ENCODE measurements at places on chromosomes 16 and 17.
A peak's percentile ranks its signal among the peaks of the same experiment; 100 is the strongest.

GRCh38 chr16:62272035-62272434, 235.8 kb upstream of the CDH8 start:
- DNase-seq, result no peak

DNA sequence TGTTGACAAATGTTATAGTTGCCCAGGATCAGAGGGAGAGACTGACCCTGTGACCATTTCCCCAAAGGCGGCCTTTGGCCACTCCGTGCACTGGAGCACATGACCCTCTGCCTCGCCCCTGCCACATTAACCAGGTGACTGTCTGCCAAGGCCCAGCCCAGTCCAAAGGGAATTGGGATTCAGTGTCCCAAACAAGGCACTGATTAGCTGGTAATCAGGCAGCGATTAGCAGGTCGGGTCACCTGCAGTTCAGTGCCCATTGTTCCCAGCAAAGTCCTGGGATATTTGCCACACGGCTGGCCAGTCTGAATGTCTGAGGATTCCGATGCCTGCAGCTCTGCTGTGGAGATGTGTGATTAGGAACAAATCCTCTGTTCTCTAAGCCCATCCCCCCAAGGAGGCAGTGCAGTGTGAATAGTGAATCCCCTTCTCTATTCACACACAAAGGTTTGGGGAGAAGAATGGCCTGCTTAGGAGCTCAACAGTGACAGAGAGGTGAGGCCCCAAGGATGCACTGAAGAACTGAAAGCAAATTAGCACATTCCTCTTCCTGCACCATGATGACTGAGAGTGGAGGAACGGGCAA, 123.1 kb upstream of the MAF start:
- DNase-seq, result peak; percentile 98

DNA sequence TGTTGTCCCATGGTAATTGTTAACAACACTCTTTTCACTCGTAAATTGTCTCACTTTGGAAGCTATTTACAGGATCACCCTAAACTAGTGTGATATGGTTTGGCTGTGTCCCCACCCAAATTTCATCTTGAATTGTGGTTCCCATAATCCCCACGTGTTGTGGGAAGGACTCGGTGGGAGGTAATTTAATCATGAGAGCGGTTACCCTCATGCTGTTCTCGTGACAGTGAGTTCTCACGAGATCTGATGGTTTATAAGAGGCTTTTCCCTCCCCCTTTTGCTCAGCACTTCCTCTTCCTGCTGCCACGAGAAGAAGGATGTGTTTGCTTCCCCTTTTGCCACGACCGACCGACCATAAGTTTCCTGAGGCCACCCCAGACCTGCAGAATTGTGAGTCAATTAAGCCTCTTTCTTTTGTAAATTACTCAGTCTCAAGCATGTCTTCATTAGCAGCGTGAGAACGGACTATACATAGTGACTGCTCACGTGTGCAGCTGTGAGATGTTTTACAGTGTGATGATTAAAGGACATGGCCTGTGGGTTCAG, 34.4 kb downstream of the DNAH3 start:
- DNase-seq, result no peak

GRCh38 chr16:85051067-85051581, 23.5 kb downstream of the KIAA0513 start:
- no peak for DNase-seq

DNA sequence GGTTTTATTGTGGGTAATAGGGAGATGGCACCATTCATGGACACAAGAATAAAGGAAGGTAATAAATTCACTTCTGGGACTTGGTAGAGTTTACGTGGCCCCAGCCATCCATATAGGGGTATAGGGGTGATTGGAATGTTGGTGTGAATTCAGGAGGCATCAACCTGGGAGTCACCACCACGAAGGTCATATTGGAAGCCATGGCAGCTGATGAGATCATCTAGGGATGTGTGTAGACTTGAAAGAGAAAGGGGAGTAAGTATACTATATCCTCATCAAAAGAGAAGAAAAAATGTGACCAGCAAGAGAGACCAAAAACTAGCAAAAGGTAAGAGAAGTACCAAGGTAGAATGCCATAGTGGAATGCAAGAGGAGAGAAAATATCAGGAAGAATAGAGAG, 26.6 kb upstream of the GINS3 start:
- no peak for DNase-seq

- DNase-seq, result no peak
Observed at GRCh38 chr17:68489919-68490318, 22.3 kb upstream of the PRKAR1A start.

DNA sequence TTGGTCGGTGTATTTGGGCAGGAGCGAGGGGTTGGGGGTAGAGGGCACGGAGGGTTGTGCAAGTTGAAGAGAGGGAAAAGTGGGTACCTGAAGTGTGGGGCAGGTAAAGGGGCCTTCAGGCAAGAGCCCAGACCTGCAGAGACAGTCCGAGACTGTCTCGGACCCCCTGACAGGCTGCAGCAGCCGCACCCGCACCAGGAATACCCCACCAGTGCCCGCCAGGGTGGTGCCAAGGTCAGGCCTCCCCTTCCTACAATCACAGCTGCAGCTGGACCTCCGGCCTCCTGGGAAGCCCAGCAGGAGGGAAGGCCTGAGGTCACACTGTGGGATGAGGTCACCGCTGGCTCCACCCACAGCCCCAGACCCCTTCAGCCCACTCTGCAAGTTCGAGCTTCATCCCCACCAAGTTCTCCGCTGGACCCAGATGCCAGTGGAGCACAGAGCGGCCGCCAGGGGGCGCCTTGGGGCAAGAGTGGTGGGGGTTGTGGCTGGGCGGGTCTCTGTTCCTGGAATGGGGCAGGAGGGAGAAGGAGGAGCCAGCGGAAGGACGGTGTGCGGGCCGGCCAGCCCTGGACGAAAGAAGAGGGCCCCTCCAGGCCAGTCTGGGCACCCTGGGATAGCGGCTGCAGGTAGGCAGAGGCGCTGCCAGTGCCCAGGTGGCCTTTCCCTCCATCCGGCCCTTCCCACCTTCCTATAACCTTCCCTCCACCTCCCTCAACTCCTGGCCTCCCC, at the start of gene HSD3B7:
TSS of gene HSD3B7 (plus strand) at position 539 of the 732 bp plus-strand sequence. CDS start 452 bp downstream, outside the sequence.
- DNase-seq, result peak; percentile 90

GRCh38 chr17:70084476-70084875, 9.5 kb downstream of the KCNJ16 start:
- DNase-seq, result peak; percentile 13

GRCh38 chr17:77508047-77508715, 367.4 kb downstream of the SEC14L1 start:
- no peak for DNase-seq

GRCh38 chr16:31488468-31489297, 5.8 kb downstream of the SLC5A2 start:
- no peak for DNase-seq

- DNase-seq, result no peak
Observed at GRCh38 chr17:59441464-59442096, 110.1 kb downstream of the YPEL2 start.

- DNase-seq, result no peak
Observed at GRCh38 chr16:83365166-83365565, 442.6 kb upstream of the HSBP1 start.

DNA sequence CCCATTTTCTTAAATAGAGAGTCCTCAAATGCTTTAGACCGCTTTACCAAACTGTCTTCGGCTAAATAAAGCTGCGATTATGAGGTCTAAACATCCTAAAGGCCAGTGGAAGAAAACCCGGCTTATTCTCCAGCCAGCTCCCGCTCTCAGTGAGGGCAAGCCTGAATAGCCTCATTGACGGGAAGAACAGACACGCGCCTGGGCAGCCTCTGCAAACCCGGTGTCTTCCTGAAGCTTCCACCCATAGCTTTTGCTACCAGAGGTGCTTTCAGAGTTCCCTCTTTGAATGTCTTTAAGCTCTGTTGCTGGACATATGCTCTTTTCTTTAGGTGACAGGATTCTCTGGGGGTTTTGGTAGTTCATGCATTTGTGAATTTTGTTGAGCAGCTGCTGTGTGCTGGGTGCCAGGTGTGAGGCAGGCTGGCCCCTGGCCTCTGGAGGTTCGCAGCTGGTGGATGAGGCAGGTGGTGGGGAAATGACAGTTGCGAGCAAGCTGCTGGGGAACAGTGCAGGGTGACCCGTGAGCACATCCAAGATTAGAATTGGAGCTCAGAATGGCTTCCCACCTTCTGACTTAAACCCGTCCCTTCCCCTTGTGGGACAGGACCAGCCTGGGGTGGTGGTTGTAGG, 44.7 kb downstream of the CRISPLD2 start:
- DNase-seq, result no peak

DNA sequence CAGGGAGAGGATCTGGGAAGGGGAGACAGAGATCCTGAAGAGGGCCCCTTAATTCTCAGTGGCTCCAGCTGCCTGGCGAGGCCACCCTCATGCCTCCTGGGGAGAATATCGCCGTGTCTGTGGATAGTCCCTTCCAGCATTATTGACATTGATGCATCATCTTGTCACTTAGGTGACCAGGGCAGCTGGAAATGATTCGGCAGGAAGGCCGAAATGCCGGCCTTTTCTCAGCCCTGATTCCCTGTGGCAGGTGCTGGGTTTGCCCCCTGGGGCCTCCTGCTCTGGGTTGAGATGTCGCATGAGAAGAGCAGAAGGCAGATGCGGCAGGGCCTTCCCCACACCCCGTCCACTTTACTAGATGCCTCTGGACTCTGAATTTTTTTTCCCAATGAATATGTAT, 89.5 kb downstream of the RAP1GAP2 start:
- DNase-seq, result no peak

DNA sequence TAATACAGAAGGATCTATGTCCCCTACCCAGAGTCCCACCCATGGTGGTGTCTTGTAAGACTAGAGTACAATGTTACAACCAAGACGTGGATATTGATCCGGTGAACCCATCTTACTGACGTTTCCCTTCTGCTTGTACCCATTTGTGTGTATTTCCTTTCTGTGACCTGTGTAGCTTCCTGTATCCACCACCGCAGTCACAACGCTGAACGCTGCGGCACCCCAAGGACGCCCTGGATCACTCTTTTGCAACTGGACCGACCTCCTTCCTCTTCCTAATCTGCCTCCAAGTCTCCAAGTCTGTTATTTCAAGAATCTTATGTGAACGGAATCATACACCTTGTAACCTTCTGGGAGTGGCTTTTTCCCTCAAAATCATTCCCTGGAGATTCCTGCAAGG, 33.5 kb upstream of the CBX4 start:
- no peak for DNase-seq

GRCh38 chr16:89442990-89443726, 47.2 kb downstream of the ANKRD11 start:
- DNase-seq, result no peak

DNA sequence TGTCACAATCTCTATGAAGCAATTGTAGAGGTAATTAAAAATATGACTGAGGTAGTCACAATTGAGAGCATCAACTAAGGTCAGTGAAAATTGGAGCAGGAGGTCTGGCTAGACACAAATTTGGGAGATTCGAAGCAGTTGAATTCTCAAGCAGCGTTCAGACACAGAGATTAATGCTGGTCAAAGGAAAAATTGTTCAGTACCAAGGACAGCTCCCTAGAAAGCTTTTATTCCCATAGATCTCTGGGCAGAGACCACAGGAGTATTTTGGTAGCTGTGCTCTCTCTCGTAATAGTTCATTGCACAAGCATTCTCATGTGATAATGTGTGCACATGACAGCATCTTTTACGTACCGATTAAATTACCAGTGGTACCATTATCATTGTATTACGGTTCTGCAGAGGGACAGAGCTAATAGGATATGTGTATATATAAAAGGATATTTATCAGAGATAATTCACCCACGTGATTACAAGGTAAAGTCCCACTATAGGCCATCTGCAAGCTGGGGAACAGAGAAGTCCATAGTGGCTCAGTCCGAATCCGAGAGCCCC, 387.5 kb upstream of the HSBP1 start:
- peak; percentile 74 for DNase-seq

GRCh38 chr17:57579245-57579644, 165.9 kb downstream of the CCDC182 start:
- DNase-seq, result no peak

- DNase-seq, result no peak
Observed at GRCh38 chr16:46568472-46569230, 52.5 kb downstream of the SHCBP1 start.

- DNase-seq, result no peak
Observed at GRCh38 chr16:67668495-67669157, 2.0 kb downstream of the C16orf86 start.

GRCh38 chr17:32488604-32489180, 1.9 kb downstream of the CDK5R1 start:
- DNase-seq, result no peak

DNA sequence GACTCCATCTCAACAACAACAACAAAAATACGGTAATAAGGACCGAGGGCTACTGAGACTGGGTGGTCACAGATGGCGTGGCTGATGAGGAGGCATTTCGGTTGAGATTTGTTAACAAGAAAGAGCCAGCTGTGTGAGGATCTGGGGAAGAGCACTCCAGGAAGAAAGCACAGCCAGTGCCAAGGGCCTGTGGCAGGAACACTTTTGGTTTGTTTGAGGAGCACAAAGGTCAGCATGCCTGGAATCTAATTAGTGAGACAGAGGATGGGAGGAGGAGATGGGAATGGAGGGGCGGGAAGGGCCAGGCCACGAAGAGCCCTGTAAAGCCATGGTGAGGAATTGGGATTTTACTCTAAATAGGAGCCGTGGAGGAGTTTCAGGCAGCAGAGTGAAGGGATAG, 24.9 kb downstream of the HASPIN start:
- no peak for DNase-seq

DNA sequence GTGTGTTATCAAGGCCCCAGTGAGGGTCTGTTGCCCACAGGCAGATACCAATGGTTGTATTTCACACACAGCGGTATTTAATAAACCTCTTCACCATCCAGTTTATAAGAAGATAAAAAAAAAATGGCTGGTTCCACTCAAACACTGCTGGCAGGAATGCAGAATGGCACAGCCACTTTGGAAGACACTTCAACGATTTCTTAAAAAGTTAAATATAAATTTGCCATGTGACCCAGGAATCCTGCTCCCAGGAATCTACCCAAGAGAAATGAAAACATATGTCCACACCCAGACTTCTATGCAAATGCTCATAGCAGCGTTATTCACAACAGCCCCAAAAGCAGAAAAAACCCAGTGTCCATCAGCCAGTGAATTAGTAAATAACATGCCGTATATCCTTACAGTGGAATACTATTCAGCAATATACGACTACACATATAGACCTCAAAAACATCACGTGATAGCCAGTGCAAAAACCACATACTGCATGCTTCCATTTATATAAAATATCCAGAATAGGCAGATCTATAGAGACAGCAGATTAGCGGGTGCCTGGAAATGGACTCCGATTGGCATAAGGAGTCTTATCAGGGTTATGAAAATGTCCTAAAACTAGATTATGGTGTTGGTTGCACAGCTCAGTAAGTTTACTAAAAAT, 38.7 kb downstream of the XYLT1 start:
- no peak for DNase-seq
